ENCODE measurements at places on chromosomes 12 and 14.
A peak's percentile ranks its signal among the peaks of the same experiment; 100 is the strongest.

- DNase-seq = no peak
Observed at GRCh38 chr12:132003846-132004245, 54.1 kb downstream of the EP400 start.

GRCh38 chr12:123998991-123999359, 26.0 kb downstream of the ZNF664 start:
- no peak for DNase-seq

- DNase-seq = no peak
Observed at GRCh38 chr12:50043308-50043707, 14.1 kb upstream of the ASIC1 start.

DNA sequence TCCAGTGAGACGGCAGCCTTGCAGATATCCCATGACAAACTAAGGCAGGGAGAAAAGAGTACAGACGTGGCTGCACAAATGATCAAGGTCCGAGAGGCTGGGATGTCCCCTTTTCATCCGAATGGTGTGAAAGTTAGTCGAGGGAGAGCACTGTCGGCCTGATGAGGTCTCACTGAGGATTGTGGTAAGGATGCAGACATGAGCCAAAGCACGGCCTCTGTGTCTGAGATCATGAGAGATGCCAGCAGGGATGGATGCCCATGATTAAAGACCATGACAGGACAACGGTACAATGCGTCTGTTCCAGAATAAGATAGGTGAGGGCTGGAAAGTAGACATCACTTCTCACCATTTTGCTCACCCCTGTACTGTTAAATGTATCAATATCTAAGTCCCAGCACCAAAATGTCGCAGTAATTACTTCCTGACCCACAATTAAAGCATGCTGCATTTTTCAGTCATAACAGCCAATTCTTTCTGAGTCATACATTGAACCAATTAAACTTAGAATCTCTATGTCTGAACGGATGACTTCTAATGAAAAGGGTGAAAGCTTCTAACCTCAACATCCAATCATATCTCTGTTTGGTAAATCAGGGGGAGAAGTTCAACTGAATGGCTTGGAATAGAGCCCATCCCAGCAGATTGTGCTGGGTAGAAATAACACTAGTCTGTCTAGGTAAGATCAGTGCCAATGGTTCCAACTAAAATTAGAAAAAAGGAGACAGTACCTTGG, 249.6 kb upstream of the SOX5 start:
- no peak for DNase-seq

DNA sequence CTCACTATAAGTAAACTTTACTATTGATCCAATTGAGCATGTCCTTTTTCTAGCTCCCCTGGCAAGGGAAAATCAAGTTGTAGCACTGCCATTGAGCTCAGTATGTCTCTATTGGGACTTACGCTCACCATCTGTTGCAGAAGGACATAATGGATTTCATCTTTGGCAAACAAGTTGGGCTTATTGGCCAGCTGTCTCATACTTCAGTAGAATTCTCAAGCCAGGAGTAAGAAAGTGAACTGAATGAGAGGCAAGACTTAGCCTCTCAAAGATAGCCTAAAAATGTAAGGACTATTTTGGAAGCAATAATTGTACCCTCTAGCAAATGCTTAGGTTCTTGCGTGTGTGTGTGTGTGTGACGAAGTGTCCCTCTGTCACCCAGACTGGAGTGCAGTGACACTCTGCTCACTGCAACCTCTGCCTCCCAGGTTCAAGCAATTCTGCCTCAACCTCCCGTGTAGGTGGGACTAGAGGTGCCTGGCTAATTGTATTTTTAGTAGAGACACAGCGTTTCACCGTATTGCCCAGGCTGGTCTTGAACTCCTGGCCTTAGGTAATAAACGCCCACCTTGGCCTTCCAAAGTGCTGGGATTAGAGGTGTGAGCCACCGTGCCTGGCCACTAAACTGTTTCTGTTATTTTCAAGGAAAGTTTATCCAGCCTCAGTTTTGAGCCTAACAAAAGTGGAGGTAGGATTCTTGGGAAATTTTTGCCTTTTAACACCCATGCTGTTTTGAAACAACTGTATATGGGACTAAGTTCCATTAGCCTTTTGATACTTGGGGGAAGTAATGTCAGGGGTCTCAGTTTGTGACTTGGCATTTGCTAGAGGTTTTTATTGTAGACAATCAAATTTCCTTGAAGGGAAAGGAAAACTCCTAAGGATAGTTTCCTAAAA, 7.0 kb downstream of the HNRNPA1 start:
- no peak for DNase-seq

DNA sequence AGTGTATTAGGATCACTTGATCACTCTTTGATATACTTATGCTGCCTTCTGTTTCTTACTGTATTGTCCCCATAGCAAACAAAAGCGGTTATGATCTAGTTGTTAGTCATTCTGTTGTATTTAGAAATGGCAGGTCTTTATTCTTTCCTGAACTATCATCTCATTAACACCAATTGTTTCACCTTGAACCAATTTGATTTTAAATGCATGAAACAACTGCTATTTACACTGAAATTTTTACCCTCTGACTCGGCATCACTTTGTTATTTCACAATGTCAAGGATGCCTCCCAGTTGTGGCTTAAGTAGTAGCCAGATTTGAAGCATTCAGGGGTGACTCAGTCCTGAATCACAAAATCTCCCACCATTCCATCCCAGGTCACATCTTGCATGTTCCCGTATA, 303.5 kb downstream of the EGLN3 start:
- DNase-seq = no peak

GRCh38 chr12:62802984-62803383, 132.0 kb downstream of the PPM1H start:
- no peak for DNase-seq

GRCh38 chr12:20549108-20549719, 145.9 kb upstream of the SLCO1C1 start:
- no peak for DNase-seq

GRCh38 chr14:55433880-55434804, 6.3 kb downstream of the TBPL2 start:
- no peak for DNase-seq

GRCh38 chr12:119836781-119837180, 40.3 kb downstream of the CIT start:
- no peak for DNase-seq

- no peak for DNase-seq
Observed at GRCh38 chr12:110860833-110861296, 14.1 kb downstream of the CCDC63 start.

- peak; percentile 50 for DNase-seq
Observed at GRCh38 chr12:105084251-105085250, at the start of gene ALDH1L2. TSS of gene ALDH1L2 (minus strand) at chr12:105084458. CDS start at chr12:105084436, 22 bp downstream.

- DNase-seq = no peak
Observed at GRCh38 chr12:120571299-120571698, 9.9 kb downstream of the POP5 start.

DNA sequence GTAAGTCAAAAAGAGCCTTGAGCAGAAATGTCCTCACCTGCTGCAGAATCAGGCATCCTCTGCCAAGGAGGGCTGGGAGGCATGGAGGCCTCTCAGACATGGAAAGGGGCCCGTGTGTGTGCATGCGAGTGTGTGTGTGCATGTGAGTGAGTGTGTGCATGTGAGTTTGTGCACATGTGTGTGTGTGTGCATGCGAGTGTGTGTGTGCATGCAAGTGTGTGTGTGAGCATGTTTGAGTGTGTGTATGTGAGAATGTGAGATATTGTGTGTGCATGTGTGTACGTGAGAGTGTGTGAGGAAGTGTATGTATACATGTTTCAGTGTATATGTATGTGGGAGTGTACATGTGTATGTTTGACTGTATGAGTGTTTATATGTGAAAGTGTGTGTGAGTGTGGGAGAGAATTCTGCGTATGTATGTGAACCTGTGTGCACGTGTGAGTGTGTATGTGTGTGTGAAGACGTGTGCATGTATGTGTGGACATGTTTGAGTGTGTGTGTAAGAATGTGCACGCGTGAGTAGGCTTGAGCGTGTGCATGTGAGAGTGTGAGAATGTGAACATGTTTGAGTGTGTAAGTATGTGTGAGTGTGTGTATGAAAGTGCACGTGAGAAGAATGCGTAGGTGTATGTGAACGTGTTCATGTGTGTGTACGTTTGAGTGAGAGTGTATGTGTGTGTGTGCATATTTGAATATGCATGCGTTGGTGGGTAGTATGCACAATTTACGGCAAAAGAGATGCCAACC, 90.8 kb downstream of the TBX5 start:
- no peak for DNase-seq

- DNase-seq = no peak
Observed at GRCh38 chr12:68981516-68981915, 48.5 kb upstream of the CPM start.

GRCh38 chr12:132907216-132907615, 19.8 kb upstream of the CHFR start:
- no peak for DNase-seq

- no peak for DNase-seq
Observed at GRCh38 chr14:102667703-102668102, 75.3 kb downstream of the RCOR1 start.

DNA sequence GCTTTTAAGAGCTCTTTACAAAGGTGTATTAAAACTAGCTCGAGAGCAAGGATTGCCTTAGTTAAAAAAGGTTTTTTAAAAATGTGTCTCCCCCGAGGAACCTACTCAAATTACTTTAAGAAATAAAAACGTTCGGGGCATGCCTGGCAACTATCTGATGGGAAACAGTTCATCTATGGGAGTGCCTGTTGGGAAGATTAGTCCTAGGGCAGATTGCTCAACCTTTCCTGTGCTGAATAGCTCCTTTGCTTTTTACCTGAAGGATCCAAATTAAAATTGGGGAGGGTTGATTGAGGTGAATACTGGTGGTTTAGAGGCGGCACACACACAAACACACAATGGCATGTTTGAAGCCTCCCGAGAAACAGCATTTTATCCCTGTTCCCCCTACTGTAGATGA, 541.4 kb upstream of the ATP2B1 start:
- DNase-seq = no peak

DNA sequence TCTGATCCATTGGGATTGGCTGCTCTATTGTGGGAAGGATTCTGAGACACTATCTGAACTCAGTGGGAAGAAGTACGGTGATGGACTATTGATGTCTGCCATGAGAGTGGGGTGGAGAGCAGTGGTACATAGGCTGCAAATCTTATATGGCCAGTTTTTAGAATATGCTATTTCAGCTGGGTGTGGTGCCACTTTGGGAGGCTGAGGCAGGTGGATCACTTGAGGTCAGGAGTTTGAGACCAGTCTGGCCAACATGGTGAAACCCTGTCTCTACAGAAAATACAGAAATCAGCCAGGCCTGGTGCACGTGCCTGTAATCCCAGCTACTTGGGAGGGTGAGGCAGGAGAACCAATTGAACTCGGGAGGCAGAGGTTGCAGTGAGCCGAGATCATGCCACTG, 505.9 kb downstream of the MED13L start:
- no peak for DNase-seq

GRCh38 chr14:71363946-71364925, 457.0 kb downstream of the PCNX1 start:
- no peak for DNase-seq

DNA sequence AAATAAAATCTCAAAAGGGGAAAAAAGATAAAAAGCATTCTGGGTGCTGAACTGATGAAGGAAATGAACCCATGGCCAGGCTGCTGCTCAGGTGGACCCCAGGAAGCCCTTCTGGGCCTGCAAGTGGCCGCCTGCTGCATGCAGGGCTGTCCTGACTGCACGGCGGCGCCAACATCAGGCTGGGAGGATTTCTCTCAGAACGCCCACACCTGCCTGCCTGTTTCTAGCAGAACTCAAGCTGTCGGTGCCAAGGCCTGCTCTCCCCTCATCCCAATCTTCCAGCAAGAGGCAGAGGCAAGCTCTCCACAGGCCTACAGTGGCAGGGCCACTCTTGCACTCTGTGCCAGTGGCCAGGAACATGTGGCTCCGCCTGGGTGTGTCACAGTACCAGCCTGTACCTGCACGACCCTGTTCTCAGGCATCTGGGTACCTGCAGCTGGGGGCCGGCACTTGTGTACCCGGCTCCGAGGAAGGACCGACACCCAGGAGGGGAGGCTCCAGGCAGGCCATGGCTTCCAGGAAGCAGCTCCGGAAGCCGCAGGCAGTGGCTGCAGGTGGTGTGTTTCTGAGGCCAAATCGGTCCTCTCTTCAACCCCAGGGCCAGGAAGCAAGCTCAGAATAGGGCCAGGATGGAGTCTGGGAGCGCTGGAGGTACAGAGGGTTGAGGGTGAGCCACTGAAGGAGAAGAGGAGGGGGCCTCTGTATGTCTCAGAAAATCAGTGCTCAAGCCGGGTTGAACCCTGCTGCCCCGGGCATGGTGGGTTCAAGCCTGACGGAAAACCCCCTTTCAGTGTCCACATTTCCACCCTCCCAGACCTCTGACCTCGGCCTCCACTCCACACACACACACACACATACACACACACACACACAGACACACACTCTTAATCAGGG, 2.5 kb upstream of the INF2 start:
- DNase-seq = no peak

Measured in stimulated activated CD4-positive, alpha-beta T cell treated with anti-CD3 and anti-CD28 coated beads, Interleukin-4, amount 100 ng/mL, for 4 hours (primary cell).